ENCODE measurements at places on chromosomes 4 and X.

- DNase-seq = no peak
Observed at GRCh38 chr4:5930456-5930855, 37.6 kb upstream of the CRMP1 start.

DNA sequence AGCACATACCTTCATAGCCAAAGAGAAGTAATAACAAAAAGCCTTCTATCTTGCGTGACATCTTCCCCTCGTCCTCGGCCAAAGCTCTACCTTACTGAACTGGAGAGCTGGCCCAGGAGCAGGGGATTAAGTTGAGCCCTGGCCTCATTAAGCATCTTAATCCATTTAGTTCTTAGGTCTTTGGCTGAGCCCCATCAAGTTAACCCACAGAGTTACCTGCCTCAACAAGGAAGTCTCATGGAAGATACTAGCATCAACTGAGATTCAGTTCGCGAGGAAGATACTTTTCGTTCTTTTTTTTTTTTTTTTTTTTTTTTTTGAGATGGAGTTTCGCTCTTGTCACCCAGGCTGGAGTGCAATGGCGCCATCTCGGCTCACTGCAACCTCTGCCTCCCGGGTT is at the start of gene RS1:
TSS of gene RS1 (minus strand) at position 101 of the 400 bp plus-strand sequence. CDS start at position 61, 40 bp downstream.
- no peak for DNase-seq

DNA sequence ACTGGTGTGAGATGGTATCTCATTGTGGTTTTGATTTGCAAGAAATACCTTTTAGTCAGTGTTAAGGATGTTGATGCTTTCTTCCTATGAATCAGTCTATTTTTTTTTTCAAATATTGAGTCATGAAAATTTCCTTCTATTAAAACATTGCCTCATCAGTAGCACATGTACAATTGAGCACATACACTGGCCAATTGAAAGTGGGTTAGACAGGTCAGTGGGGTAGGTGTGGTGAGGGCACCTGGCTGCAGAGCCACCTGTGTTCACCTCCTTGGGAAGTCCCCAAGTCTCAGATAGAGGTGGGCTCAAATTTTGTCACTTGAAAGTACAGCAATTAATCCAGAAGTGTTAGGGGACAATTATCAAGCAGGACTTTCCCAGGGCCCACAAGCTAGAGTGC is 243.7 kb downstream of the SPRY1 start:
- no peak for DNase-seq

DNA sequence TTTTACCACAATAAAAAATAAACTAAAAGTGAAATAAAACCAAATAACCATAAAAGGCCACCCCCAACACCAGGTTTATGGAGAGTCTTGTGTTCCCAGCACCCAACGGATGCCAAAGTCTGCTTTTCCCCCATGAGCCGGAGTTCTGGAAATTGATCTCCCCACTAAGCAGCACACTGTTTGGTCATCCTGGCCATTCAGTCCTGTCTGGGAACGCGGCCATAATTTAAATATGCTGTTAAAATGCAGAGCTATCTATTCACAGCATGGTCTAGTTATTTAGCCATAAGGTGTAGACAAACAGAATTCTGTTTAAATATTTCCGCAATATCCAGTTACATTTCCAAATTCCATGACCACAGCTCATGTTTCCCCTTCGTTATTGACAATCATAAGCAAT is 129.6 kb upstream of the TBL1X start:
- DNase-seq = no peak

DNA sequence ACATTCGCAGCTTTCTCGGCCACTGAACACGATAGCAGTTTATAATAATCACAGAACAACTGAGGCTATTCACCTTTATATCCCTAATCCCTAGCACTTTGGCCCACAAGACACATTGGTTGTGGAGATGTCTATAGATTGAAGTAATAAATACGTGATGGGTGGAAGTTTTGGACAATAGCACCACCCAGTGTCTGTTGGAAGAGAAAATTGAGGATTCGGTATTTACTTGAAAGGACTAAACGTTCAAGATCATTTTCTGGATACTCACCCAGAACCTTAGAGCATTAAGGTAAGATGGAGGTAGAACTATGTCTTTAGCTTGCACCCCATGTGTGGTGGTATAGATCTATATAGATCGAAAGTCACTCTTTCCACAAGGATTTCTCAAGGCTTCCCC is 787 bp upstream of the TMSB15A start:
- no peak for DNase-seq

GRCh38 chrX:103658681-103659433 is 27.6 kb downstream of the MORF4L2 start:
- DNase-seq = no peak

GRCh38 chr4:182085051-182085480 is 158.1 kb upstream of the TENM3 start:
- peak; percentile 32 for DNase-seq

DNA sequence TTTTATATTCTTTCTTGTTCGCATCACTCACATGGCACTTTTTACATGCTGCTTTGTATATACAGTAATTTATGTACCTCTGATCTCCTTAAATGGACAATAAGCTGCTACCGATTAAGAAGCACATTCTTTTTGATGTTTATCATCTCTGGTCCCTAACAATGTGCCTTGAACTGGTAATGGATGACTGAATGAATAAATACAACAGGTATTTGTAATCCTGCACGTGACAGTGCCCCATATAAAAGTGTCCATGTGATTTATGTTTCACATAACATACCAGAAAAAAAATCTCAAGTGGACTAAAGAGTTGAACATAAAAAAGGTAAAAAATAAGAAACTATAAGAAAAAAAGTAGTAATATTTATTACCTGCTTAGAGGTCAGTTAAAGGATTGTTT is 7.7 kb upstream of the SLAIN2 start:
- no peak for DNase-seq

- DNase-seq = peak; percentile 48
Observed at GRCh38 chr4:127782275-127783025, at the start of gene HSPA4L. TSS of gene HSPA4L (plus strand) at chr4:127782322. CDS start at chr4:127782551, 229 bp downstream.

GRCh38 chr4:189806506-189806905 is 134.2 kb upstream of the FRG1 start:
- DNase-seq = no peak

DNA sequence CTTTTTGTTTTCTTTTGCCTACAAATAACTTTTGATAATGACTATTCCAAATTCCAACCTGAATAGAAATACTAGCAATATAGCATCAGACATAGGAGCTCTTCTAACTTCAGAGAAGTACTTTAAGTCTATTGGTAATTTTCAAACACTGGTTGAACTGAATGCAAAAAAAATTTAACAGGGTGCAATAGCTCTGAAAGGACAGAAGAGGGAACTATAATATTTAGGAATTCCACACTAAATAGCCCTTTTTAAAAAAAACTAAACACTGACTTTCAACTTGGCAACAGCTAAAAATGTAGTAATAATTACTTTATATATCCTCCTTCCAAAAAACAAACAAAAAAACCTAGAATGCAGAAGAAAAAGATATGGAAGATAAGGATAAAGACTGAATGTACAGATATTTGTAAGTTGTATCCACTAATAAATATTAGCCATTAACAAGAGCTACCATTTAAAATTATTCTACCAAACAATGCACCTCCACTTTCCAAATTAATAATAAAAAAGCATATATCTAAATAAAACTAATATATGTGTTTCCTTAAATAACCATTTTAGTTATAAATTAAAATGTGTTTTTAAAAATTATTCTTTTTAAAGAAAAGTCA is 81.4 kb downstream of the FBXW7 start:
- no peak for DNase-seq

- DNase-seq = no peak
Observed at GRCh38 chr4:26466578-26467270, 23.6 kb downstream of the CCKAR start.

- peak; percentile 57 for DNase-seq
Observed at GRCh38 chr4:186722796-186723291, 812 bp downstream of the FAT1 start.

GRCh38 chr4:123651066-123651465 is 254.5 kb downstream of the SPRY1 start:
- no peak for DNase-seq

- peak; percentile 7 for DNase-seq
Observed at GRCh38 chrX:40078489-40079227, 19.1 kb downstream of the BCOR start.

DNA sequence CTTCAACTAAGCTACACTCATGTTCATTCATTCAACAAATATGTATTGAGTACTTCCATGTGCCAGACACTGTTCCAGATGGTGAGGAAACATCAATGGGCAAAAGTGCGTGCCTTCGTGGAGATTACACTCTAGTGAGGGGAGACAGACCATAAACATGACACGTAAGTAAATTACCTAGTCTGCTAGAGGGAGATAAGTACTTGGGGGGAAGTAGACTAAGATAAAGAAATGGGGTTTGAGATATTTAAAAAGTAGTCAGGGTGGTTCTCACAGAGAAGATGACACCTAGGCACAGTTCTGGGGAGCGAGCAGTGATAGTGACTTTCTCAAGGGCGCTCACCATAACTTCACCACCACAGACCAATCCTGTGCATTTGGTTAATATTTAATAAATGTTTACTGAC is 11.7 kb downstream of the JCHAIN start:
- no peak for DNase-seq

GRCh38 chrX:74613370-74614092 is 893 bp downstream of the RLIM start:
- peak; percentile 71 for DNase-seq

GRCh38 chr4:31908261-31908660 is 1188.1 kb downstream of the PCDH7 start:
- no peak for DNase-seq

- DNase-seq = no peak
Observed at GRCh38 chr4:163380703-163381102, 37.0 kb downstream of the NPY5R start.

DNA sequence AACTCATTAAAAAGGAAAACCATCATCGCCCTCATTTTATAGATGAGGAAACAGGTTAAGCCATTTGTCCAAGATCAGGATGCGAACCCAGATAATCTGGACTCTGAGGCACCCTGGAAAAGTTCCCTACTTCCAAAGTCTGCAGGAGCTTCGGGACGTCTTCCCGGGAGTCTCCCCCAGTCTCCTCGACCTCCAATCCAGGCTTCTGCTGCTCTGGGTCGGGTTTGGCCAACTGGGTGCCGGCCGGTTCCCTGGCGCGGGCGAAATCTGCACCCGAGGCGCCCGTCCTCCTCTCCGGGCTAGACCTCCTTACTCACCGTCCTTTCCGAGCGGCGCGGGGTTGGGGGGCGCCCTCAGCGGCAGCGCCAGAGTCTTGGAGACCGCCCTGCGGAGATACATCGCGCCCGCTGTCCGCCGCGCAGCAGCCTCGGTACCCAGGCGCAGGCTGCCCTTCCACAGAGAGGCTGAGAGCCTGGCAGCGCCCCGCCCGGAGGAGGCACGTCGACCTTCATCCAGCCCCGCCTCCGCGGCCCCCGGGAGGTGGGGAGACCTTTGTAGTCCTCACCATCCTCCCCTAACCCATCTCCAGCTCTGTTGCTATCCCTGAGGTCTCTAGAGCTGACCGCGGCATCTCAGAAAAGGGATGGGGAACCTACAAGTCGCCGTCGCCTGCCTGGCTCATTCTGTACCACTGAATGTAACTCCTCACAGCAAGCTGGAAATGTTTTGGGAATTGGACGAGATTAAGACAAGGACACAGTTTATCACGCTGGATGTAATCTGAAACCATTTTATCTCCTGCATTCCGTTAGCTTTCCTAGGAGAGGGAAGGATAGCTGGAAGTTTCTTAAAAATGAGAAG is at the start of gene MGARP:
TSS of gene MGARP (minus strand) at position 466 of the 861 bp plus-strand sequence. CDS start at position 399, 67 bp downstream.
- DNase-seq = peak; percentile 66

DNA sequence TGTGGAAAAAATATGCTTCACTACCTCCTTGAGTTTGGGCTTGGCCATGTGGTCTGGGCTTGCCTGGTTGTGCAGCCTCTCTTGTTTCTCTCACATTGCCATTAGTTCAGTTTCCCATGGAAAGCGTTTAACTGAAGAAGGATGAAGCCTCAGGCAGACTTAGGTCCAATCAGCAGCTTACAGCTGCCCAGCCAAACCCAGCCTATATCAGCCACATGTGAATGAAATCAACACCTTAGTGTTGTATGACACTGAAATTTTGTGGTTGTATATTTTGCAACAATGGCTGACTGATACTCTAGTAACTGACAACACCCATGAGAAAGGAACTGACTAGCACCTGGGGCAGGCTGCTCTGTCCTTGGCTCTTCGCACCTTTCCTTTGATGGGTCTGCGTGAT is 81.2 kb downstream of the KLF8 start:
- no peak for DNase-seq

DNA sequence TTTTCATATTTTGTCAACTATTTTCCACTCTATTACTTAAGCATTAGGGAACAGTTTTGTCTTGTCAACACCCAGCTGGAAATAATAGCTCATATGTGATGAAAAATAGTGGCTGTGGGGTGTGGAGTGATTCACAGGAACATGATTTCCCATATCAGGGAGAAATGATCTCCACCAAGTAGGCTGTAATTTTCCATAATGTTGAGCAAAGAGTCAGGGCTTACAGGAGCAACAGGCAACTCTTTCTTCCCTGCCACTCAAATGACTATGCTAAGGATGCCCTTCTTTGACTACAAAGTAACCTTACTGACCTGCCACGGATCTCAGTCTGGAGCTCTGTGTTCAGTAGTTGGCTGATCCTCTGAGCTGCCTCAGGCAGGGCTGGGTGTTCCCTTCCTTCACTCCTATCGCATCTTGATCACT is 90.0 kb upstream of the GATB start:
- no peak for DNase-seq

DNA sequence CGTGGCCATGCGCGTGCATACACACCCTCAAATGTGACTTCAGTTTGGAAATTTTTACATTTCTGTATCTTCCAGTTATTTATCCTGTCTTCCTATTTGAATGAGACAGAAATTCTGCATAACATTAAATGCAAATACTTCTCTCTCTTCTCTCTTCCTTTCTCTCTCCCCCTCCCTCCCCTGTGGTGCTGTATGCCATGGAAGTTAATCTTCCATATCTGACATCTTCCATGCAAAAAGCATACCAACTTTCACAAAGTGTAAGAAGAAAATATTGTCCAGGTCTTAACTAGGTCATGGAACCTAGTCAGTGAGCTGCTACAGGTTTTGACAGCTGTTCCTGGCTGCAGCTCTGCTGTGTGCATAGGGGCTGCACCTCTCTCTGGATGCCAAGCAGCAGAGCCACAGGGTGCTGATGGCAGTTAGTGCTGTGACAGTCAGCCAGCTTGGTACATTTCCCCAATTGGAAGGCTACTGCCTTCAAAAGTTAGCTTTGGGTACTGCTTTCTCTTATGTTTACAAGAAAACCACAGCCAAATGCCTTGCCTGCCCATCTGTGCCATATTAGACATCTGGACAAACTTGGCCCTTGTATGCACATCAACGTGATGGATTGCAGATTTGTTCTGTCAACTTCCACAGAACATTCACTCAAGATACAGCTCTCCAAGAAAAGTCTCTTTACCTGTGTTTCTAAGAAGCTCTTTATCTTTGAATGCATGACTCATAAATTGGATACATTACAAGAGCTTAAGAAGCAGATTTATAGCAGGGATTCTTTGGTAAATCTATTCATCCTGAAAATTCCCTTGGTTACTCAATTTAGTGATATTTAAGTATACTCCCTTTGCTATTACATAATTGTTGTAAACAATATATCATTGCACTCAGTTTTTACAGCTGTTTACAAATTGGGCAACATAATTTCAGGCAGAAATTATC is 623.8 kb downstream of the EPHA5 start:
- DNase-seq = no peak

All from ELF-1 (cell line).